ENCODE measurements at places on chromosomes 1 and 21.

DNA sequence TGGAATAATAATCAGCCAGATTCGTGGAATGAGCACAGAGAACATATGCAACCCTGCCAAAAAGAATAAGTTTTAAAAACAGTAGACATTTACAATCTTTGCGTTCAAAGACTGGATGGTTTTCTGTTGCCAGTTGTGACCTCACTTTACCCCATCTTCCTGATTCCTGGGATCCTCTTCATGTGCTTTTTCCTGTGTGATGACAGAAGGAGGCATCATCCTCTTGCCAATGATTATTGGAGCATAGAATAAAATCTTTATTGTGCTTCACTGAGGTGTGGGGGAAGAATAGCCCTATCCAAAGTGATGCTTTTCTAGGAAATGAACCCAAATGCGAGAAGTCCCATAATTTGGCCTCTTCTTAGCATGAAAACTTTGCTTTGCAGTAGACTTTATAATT, 15.0 kb upstream of the BARHL2 start:
- no peak overlapping the region for H3K27ac ChIP-seq
- peaks cover 27% of the 10 kb centered on the region for H3K4me1 ChIP-seq
- peaks cover 13% of the 10 kb centered on the region for H3K36me3 ChIP-seq
- DNase-seq, result no peak
- peaks cover 91% of the 10 kb centered on the region for H3K27me3 ChIP-seq

DNA sequence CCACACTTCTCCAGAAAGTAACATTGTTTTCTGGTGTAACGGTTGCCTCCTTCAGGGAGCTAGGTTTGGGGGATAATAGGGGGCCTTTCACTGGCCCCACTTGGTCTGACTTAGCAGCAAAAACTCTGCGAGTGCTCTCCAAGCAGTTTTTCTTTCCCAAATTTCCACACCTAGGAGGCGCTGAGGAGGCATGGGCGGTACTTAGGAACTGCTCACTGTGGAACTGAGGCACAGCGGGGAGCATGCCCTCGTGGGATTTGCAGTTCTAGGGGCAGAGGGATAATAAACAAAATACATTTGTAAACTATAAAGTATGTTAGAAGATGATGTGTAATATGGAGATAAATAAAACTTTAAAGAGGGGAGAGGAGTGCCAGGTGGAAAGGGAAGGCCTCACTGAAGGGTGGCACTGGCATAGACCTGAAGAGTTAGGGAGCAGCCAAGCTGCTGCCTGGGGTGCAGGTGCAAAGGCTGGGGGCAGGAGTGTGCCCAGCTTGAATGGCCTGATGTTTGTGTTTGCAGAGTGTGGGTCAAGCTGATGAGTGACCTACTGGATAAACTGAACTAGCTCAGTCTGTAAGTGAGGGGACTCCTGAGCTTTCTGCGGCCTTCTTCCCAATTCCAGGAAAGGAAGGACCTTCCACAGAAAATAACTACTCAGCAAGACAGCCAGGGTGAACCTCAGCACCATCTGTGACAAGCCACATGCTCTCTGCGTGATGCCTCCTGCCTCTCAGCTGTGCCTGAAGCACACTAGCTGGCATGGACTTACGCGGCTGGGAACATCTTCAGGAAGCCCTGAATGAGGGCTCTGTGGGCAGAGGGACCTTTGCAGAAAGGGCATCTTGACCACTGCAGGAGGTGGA, 1.9 kb downstream of the EPHX1 start:
- H3K27ac ChIP-seq, result no peak overlapping the region
- no peak for DNase-seq
- H3K4me3 ChIP-seq, result no peak overlapping the region
- peaks cover 19% of the 10 kb centered on the region for H3K27me3 ChIP-seq

- no peak overlapping the region for H3K27ac ChIP-seq
- H3K36me3 ChIP-seq, result no peaks in the 10 kb centered on the region
- peaks cover 44% of the 10 kb centered on the region for H3K27me3 ChIP-seq
- no peak for DNase-seq
- peaks cover 9% of the 10 kb centered on the region for H3K4me1 ChIP-seq
Measured at GRCh38 chr1:183734543-183735036, 70.3 kb upstream of the RGL1 start.

DNA sequence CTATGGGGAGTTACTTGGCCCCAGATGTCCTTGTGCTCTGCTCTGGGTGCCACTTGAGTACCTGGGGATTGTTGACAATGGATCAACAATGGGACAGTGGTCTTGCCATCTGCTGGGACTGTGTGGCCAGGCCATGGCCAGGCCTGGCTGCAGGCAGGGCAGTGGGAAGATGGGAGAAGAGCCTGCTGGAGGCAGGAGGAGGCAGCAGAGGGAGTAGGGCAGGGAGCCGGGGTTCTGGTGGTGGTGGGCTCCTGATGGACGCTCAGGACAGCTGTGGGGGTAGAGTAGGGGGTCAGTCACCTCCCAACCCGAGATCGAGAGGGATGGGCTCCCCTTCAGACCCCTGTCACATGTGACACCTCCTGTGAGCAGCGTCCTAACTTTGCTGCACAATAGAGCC, 81.0 kb downstream of the ARHGEF10L start:
- H3K27me3 ChIP-seq, result peaks cover 54% of the 10 kb centered on the region
- H3K4me1 ChIP-seq, result no peaks in the 10 kb centered on the region
- H3K4me3 ChIP-seq, result no peak overlapping the region
- no peak for DNase-seq
- no peaks in the 10 kb centered on the region for H3K36me3 ChIP-seq

GRCh38 chr21:41778930-41779600, 12.2 kb upstream of the RIPK4 start:
- peaks cover 80% of the 10 kb centered on the region for H3K27me3 ChIP-seq
- no peak overlapping the region for H3K27ac ChIP-seq
- H3K4me3 ChIP-seq, result no peak overlapping the region
- peaks cover 6% of the 10 kb centered on the region for H3K36me3 ChIP-seq
- no peaks in the 10 kb centered on the region for H3K4me1 ChIP-seq

DNA sequence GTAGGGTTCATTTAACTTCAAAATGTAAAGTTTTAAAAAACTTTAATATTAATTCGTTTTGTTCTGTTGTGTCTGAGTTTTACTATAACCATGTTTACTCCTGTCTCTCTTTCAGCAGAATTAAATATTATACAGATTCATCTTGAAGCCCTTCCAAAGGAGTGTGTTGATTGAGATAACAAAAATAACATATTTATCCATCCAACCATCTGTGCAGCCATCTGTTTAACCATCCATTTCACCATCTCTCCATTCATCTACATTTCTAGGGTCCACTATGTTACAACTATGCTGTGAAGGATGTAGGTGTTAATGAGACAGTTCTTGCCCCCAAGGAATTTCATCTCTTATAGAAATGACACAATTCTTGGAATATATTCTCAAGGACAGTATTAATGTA, 36.0 kb upstream of the GNG12 start:
- DNase-seq, result no peak
- no peak overlapping the region for H3K4me3 ChIP-seq
- no peak overlapping the region for H3K27ac ChIP-seq
- peaks cover 18% of the 10 kb centered on the region for H3K27me3 ChIP-seq

DNA sequence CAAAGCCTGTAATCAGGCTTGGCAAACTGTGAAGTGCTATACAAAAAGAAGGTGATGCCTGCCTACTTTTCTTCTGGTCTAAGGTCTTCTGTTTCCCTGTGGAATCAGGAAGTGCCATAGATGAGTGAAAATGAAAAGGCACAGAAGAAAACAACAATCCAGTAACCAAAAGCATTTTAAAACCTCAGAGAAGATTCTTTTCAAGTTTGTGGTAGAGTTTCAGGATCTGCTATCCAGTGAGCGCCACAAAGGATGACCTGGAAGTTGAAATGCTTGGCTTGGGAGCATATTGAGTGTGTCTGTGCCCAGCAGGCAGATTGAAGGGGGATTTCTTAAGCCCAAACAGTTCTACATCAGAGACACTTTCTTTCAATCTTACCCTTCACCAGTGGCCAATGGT, 272.2 kb downstream of the PAPPA2 start:
- H3K27ac ChIP-seq, result no peak overlapping the region
- no peak overlapping the region for H3K4me3 ChIP-seq
- no peaks in the 10 kb centered on the region for H3K4me1 ChIP-seq
- no peaks in the 10 kb centered on the region for H3K27me3 ChIP-seq
- no peak for DNase-seq

DNA sequence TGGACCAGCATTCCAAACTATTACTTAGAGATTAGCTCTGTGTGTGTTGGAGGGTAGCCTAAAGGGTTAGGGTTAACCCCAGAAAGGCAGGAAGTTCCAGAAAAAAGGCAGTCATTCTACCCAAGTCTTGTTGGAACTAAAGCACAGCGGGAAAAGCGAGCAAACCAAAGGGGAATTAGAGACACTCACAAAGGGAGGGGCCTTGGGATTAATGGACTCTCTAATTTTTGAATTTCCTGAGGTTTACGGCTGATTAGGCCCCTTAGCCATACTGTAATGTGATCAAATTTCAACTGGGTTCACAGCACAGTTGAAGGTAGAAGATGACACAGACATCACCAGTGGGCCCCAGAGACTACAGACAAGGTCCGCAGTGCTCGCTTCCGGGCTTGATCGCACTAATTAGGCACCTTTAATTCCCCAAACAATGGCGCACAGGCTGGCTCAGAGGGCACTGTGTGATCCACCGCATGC, 28.3 kb downstream of the CAPZB start:
- peak overlapping the region; percentile 58 for H3K4me3 ChIP-seq
- DNase-seq, result no peak
- H3K27ac ChIP-seq, result peak overlapping the region; percentile 91
- peaks cover 76% of the 10 kb centered on the region for H3K4me1 ChIP-seq
- H3K36me3 ChIP-seq, result peaks cover 22% of the 10 kb centered on the region

DNA sequence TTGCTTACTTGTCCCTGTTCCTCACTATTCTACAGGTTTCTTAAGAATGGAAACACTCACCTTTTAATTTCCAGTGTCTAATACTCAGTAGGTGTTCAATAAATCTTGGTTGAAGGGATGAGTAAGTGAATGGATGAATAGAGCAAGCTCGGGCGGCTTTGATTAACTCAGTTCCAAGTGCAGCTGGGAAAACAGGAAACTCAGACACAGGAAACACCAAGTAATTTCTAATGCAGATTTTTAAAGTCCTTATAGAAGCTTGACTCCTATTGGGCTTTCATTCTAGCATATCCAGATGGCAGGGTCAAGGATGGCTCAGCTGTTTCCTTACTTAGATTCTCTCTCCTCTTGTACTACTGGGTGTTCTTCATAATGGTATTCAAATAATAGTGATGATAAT, 14.0 kb downstream of the CAMK1G start:
- no peaks in the 10 kb centered on the region for H3K4me1 ChIP-seq
- H3K27ac ChIP-seq, result no peak overlapping the region
- DNase-seq, result no peak
- no peak overlapping the region for H3K4me3 ChIP-seq
- H3K36me3 ChIP-seq, result peaks cover 4% of the 10 kb centered on the region
- H3K27me3 ChIP-seq, result peaks cover 48% of the 10 kb centered on the region

GRCh38 chr1:17232759-17233661, 15.9 kb upstream of the PADI3 start:
- H3K4me3 ChIP-seq, result no peak overlapping the region
- H3K36me3 ChIP-seq, result no peaks in the 10 kb centered on the region
- peaks cover 19% of the 10 kb centered on the region for H3K27me3 ChIP-seq
- no peak overlapping the region for H3K27ac ChIP-seq
- no peak for DNase-seq

DNA sequence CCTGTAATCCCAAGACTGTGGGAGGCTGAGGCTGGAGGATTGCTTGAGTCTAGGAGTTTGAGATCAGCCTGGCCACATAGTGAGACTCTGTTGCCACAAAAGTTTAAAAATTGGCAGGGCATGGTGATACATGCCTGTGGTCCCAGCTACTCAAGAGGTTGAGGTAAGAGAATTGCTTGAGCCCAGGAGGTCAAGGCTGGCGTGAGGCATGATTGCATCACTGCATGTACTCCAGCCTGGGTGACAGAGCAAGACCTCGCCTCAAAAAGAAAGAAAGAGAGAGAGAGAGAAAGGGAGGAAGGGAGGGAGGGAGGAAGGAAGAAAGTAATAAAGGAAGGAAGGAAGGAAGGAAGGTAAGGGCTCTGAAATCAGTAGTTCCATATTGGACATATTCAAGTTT, 25.0 kb downstream of the GLUL start:
- DNase-seq, result no peak
- H3K27me3 ChIP-seq, result peaks cover 19% of the 10 kb centered on the region
- H3K36me3 ChIP-seq, result peaks cover 3% of the 10 kb centered on the region
- no peak overlapping the region for H3K4me3 ChIP-seq

- no peaks in the 10 kb centered on the region for H3K27me3 ChIP-seq
- peaks cover 12% of the 10 kb centered on the region for H3K36me3 ChIP-seq
- H3K4me3 ChIP-seq, result peak overlapping the region; percentile 91
- no peak for DNase-seq
- peaks cover 11% of the 10 kb centered on the region for H3K4me1 ChIP-seq
- H3K27ac ChIP-seq, result no peak overlapping the region
Measured at GRCh38 chr1:20697563-20697962, 20.2 kb downstream of the KIF17 start.

DNA sequence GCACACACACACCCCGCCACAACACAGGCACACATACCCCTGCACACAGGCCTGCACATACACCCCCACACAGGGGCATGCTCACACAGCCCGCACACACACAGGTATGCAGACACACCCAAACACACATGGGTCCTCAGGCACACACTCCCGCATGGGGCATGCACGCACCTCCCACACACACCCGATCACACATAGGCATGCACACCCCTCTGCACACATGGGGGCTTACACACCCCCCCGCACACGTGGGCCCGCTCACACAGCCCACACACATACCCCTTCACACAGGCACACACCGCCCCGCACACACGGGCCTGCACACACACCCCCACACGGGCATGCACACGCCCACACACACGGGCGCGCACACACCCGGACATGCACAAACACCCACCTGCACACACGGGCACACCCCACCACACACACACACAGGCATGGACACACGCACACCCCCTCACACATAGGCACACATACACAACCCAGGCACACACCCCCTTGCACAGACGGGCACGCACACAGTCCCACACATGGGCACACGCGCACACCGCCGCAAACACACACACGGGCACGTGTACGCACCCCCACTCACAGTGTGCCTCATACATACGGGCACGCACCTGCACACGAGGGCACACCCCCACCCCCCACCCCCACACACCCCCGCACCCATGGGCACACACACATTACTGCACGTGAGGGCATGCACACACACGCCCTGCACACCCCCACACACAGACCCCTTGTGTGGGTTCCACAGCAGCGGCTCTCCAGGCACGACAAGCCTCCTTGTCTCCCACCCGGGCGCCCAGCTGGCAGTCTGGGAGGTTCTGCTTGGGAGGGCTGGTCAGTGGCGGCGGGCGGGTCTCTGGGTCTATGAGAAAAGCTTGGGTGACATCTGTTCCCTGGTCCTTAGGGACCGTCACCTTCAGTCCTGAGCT, 8.3 kb downstream of the ATAD3B start:
- H3K4me1 ChIP-seq, result peaks cover 4% of the 10 kb centered on the region
- no peak overlapping the region for H3K4me3 ChIP-seq
- peaks cover 50% of the 10 kb centered on the region for H3K36me3 ChIP-seq
- DNase-seq, result no peak
- H3K27ac ChIP-seq, result no peak overlapping the region

GRCh38 chr1:200095057-200095577, 67.6 kb downstream of the NR5A2 start:
- no peak for DNase-seq
- peaks cover 5% of the 10 kb centered on the region for H3K27me3 ChIP-seq
- no peak overlapping the region for H3K27ac ChIP-seq
- H3K4me1 ChIP-seq, result no peaks in the 10 kb centered on the region
- no peak overlapping the region for H3K4me3 ChIP-seq
- peaks cover 2% of the 10 kb centered on the region for H3K36me3 ChIP-seq

Measured in effector memory CD8-positive, alpha-beta T cell (primary cell).